ENCODE measurements at places on chromosomes 7 and 10.

- DNase-seq, result no peak
These were observed 129.4 kb downstream of the KAT6B start for GRCh38 chr10:74955796-74956195.

GRCh38 chr7:128770233-128770632 lies 5.4 kb downstream of the OPN1SW start:
- no peak for DNase-seq

GRCh38 chr10:19848226-19848985 lies 32.2 kb downstream of the PLXDC2 start:
- DNase-seq, result no peak

- peak; percentile 28 for DNase-seq
These were observed 53.5 kb downstream of the AOAH start for GRCh38 chr7:36670585-36671431.

DNA sequence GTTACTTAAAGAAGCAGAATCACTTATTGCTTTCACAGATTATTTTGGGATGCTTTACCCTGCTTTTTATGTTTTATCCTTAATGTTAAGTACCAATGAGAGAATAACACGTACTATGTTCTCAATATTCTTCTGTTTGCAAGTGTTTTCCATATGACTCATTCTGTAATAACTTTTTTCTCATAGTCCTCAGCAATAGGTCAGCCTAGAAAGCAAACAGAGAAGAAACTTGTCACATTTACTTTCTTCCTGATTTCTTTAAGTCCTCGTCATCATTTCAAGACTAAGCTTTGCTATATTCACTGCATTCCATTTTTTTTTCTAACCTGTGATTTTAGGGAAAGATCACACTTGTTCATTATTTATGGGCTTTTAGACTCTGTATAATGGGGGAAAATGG lies 6.8 kb upstream of the AGR2 start:
- no peak for DNase-seq

- no peak for DNase-seq
These were observed 42.0 kb downstream of the VWA2 start for GRCh38 chr10:114281006-114281405.

DNA sequence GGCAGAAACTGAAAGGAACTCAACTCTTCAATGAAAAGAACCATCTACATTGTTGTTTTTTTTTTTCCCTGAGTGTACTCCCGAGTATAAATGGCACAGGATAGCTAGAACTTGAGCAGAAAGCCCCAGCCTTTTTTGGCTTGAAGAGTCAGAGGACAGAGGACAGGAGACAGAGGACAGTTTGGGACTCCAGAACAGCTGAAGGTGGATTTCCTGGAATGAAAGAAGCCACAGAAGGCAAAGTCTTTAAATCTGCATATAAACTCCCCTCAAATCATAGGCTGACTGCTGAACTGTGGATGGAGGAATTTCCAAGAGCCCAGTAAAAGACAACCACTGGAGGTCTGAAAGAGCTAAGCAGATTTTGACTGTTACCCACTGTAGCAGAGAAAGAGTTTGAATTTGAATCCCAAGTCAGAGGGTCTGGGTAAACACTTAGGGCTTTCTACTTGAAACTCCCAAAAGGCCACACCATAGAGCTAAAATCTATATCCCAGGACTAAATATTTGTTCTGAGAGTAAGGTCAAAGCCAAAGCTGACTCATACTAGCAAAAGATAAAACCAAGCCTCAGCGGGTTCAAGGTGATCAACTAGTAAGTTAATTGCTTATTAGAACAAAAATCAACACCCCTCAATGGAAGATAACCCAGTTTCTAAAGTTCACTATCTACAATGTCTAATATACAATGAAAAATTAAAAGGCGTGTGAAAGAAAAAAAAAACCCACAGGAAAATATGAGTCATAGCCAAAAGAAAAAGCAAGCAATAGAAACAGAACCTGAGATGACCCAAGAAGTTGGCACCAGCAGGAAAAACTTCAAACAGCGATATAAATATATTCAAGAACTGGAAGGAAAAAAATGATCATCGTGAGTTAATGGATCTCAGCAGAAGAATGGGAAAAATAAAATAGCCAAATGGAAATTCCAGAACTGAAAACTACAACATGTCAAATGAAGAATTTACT lies 1.8 kb upstream of the OPN1SW start:
- DNase-seq, result no peak

GRCh38 chr7:159115601-159116501 lies 28.8 kb downstream of the VIPR2 start:
- DNase-seq, result no peak

DNA sequence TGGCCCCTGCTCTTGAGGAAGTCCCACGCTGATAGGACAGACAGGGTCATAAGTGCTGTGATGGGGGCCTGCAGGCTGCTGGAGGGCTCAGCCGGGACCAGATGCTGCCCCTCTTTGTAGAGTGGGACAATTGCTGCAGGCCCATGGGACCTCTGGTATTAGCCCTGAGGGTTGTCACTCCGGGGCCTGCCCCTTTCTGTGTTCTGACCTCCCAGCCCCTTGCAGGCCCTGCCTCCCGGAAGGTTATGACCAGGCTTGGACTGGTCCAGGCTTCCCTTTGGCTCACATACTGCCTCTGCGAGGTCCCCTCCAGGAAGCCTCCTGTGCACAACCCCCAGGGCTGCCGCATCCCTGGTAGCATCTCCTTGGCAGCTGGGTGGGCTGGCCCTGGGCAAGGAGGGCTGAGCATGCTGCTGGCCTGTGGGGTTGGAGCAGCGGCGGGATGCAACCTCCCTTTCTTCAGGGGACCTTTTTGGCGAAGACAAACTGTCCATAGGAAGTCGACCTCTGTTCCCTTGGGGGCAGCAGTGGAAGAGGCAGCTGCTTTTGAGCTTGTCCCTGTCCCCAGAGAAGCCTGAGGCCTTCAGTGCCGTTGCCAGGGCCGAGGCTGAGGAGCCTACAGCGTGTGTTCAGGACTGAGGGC lies 8.8 kb downstream of the LIMK1 start:
- DNase-seq, result no peak

GRCh38 chr10:62528441-62528840 lies 154.3 kb downstream of the ZNF365 start:
- no peak for DNase-seq

- no peak for DNase-seq
These were observed 1096.8 kb downstream of the KCNMA1 start for GRCh38 chr10:76540786-76541185.

DNA sequence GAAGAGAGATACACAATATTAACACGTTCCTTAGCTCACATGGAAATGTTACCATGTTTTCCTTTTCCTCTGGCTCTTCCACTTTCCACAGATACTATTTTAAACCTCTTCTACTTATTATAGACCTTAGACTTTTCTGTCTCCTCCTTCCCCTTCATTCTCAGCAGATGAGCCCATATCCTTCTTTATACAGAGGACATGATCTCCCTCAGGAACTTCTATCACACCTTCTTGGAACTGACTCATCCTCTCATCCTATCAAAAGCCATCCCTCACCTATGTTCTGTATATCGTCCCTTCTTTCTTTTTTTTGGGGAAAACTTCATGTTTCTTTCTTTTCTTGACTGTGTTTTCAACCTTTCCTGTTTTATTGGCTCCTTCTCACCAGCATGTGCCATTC lies 20.8 kb downstream of the MTPN start:
- DNase-seq, result no peak

- no peak for DNase-seq
These were observed 11.6 kb upstream of the ABLIM1 start for GRCh38 chr10:114669648-114670047.

DNA sequence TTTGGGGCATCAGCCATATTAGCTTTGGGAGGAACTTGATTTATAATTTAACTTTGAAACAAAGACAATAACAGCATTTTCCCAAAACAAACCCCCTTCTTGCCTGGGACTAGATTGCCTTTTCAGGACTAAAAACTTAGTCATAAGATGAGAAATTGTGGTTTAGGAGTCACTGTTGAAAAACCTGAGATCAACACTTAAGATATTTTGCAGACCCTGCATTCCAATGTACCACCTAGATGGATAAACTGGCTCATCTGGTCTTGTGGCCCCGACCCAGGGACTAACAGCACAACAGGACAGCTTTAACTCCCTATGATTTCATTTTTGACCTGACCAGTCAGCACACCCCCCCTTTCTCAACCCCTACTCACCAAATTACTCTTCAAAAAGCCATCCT lies 1165.4 kb downstream of the XPNPEP1 start:
- no peak for DNase-seq

GRCh38 chr10:114856544-114857287 lies 35.1 kb downstream of the FHIP2A start:
- DNase-seq, result no peak

GRCh38 chr10:89891006-89891535 lies 189.7 kb downstream of the KIF20B start:
- DNase-seq, result no peak

GRCh38 chr10:71435571-71436267 lies 39.0 kb downstream of the CDH23 start:
- DNase-seq, result no peak

DNA sequence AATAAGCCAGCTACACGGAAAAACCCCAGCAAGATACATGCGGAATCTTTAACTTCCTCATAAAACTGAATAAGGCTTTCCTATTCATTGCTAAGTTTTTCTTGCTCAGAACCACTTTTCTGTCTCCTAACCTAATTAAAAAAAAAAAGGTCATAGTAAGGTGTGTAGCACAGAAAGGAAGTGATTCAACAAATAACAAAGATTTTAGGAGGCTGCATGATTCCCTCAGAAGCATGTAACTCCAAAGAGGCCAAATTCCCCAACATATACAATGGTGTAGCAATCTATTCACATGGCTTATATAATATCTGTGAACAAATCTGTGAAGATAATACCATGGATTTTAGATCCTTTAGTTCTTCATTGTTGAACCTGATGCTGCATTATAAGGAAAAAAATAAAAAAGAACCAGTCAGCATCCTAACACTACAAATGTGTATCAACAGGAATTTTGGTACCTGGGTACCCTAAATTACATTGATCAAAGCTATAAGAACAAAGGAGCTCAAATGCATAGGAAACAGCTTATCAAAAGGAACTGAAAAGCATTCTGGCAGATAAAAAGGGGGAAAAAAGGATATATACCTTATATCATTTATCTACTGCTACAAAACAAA lies 63.8 kb downstream of the IMMP2L start:
- no peak for DNase-seq

- DNase-seq, result no peak
These were observed 69.0 kb upstream of the VOPP1 start for GRCh38 chr7:55641273-55641691.

DNA sequence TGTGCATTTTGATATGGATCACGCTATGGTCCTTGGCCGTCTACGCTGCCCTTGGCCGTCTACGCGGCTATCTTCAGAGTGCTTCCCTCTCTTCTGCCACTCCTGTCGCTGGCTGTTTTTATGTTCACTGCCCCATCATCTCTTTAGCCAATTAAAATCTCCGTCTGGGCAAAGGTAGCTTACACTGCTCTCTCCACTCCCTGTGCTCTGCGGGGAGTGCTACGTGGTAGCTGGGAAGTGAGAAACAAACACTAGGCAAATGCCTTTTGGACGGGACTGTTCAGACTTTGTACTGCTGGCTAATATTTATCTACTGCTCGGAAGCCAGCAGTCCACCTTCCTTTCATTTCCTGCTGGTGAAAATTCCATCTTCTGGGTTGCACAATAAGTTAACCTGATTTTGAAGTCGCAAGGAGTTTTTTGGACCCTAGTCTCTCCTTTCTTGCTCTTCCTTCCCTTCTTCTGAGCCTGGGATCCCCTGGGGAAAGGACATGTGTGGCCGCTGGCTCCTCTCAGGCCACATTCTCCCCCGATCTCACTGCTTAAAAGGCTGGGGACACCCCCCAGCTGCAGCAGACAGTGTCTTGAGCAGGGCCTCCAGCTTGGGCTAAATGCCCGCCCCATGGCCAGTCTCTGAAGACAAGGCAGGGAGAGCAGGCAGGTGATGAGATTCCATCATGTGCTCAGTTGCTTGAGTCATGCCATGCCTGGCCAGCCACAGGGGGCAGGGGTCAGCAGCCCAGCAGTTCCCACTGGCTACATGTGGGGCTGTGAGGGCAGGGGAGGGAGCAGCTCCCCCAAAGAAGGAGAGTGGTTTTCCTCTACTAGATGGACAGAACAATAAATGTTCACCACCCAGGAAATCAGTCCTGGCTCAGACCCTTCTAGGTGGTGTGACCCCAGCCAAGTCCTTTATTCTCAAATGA lies 25.5 kb upstream of the RBM33 start:
- no peak for DNase-seq

GRCh38 chr10:80164596-80164995 lies 32.1 kb downstream of the PLAC9 start:
- no peak for DNase-seq

DNA sequence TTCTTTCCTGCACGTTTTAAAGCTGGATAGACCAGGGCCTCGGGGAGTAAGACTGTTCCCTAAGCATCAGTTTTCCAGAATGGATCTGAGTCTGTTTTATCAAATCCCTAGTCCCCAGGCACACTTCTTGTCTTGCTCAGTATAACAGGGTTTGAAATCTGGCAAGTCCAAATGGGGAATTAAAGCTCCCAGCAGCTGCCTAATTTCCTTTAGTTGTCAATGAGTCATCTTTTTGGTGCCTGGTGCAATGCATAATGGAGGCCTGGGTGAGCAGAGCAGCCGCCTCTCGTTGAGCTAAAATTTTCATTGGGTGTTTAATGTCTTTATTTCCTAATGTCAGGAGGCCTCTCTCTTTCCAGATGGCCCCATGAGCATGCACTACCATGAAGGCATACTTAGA lies 87.9 kb downstream of the STRA8 start:
- no peak for DNase-seq

DNA sequence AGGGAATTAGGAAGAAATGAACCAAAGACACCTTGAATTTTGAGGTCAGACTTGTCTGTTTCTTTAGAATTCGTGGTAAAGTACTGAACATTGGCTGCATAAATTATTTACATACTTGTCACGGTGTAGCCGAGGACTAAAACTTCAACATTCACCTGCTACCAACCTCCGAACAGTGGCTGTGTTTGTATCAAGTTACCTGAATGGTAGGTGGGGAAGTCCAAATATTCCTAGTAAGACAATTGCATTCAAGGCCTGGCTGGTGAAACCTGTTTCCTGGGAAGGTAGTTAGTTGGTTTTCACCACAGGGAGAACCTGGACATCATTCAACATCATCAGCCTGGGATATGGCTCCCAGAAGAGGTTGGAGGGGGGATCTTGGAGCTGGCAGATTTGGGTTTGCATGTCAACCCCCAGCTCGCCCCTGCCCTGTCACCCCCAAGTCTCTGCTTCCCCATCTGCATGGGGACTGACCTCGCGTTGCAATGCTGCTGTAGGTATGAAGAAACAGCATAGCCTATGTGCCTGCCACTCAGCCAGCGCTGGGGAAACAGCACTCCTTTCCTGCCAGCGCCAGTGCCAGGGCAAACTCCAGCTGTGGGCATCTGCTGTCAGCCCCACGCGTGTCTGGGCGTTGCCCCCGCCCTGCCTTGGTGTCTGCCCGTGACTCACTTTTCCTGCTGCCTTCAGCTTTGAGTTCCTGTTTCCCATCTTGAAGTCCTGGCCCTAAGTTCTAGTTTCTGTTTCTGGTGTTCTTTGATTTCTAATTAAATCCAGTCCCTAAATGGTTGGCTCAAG lies 12.7 kb upstream of the LARP4B start:
- no peak for DNase-seq

GRCh38 chr7:48637382-48637781 lies 287.0 kb upstream of the CDC14C start:
- no peak for DNase-seq

GRCh38 chr7:158682456-158682855 lies 22.1 kb downstream of the NCAPG2 start:
- DNase-seq, result no peak

All from activated T-helper 1 cell treated with anti-CD3 and anti-CD28 coated beads, Interleukin-2, amount 50 U/mL, for 16 hours (primary cell).